DMS 273 treated with DMSO at 0.1 percent for 48 hours (cell line): ENCODE measurements at places on chromosomes 1 and 21.

DNA sequence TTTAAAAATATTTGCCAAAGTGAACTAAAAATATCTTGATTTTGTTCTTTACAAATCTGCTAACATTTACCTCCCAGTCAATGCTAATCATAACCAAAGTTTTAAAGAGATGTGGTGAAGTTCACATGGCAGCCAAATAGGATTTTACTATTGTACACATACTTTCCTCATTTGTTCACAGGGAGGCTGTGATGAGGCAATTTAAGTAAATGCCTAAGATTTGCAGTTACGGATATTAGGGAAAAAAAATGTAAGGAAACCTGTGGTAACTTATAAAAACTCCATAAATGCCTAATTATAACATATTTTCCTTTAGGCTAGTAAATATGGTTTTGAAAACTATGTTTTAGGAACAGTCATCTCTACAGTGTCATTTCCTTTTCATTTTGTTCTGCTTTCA, 32.4 kb downstream of the RGS5 start:
- no peak for DNase-seq

DNA sequence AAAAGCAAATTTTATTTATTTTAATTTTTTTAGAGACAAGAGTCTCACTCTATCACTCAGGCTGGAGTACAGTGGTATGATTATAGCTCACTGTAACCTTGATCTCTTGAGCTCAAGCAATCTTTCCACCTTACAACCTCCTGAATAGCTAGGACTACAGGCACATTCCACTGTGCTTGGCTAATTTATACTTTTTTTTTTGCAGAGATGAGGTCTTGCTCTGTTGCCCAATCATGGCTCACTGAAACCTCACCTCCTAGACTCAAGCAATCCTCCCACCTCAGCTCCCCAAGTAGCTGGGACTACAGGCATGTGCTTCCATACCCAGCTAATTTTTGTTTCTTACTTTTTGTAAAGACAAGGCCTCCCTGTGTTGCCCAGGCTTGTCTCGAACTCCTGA, 49.5 kb downstream of the DR1 start:
- no peak for DNase-seq

DNA sequence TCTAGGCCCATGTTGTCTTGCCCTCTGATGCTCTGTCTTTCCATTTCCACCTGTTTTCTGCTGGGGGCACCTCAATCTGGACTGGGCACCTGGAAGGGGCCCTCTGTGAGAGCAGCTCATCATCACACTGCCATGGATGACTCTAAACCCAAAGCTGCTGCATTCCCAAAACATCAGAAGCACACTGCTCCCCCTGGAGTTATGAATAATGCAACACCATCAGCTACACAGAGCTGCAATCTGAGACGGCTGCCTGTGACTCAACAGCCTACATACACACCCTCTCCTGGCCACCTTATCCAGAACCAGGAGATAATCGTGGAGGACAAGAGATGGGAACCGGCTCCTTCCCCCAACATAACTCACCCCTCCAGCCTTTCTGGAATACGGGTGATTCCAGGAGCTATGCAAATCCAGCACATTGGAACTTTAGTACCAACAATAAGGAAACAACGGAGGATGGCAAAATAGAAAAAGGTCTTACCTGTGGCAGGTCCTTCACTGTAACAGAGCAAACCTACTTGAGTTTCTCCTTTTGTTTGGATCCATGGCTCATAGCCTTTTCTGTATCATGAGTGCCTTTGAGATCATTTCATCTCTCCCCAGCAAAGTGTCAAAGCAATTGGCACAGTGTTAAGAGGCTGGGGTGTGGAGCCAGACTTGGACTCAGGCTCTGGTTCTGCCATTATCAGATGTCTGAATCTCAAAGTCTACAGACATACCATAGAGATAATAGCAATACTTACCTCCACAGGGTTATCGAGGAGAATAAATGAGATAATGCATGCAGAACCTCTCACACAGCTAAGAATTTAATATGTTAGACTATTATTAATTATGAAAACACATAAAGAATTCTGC, 29.3 kb downstream of the AK2 start:
- peak; percentile 10 for DNase-seq

DNA sequence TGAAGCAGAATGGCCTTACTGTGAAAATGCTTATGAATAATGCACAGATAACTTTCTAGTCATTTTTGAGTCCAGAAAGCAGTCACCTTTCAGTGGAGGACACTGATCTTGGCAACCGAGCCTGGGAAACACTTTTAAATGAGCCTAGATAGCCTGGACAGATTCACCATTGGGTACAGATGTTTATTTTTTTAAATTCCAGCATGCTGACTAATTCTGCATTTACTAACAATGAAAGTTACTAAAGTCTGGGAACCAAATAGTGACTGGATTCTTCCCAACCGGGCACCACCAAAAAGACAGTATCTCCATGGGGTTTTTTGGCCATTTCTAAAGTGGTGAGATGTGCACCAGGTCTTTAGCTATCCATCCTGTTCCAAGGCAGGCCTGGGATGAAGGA, 3.3 kb upstream of the FMOD start:
- no peak for DNase-seq

GRCh38 chr1:39566441-39567137, 10.0 kb downstream of the PABPC4 start:
- DNase-seq, result no peak

GRCh38 chr1:85180869-85181268, 19.9 kb downstream of the SYDE2 start:
- DNase-seq, result no peak

- no peak for DNase-seq
These were observed 6.7 kb upstream of the CASZ1 start for GRCh38 chr1:10802944-10803715.

GRCh38 chr21:36425286-36425685, 40.1 kb downstream of the CHAF1B start:
- no peak for DNase-seq

DNA sequence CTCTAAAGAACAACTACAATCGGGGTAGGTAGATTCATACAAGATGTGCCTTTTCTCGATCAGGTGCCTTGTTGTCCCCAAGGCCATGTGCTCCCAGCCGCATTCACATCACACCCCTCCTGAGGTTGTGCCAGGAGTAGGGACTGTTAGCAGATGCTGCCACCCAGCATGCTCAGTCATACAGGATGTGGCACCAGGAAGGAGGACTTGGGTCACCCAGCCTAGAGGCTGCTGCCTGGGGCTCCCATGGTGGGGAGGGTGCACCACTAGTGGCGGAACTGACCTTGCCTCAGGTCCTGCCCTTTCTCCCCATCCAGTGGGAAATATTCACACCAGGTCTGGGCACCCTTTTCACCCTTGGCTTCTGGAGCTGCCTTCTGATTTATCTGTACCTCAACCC, 8.3 kb downstream of the TEX35 start:
- DNase-seq, result no peak

DNA sequence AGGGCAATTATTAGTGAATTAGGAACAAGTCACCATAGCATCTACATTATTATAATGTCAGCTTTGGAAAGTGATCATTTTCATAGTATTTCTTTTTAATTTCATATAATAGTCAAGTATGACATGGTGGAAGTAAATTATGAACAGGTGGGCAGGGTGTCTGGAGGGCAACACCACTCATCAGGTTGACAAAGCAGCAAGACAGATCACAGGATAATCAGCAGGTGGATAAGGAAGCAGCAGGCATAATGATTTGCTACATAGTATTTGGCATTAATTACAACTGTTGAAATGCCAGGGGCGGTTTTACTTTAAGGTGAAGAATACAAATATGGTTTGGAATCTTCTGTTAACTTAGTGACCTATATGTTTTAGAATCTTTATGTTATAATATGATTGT, 1342.2 kb downstream of the PLA2G4A start:
- DNase-seq, result no peak

DNA sequence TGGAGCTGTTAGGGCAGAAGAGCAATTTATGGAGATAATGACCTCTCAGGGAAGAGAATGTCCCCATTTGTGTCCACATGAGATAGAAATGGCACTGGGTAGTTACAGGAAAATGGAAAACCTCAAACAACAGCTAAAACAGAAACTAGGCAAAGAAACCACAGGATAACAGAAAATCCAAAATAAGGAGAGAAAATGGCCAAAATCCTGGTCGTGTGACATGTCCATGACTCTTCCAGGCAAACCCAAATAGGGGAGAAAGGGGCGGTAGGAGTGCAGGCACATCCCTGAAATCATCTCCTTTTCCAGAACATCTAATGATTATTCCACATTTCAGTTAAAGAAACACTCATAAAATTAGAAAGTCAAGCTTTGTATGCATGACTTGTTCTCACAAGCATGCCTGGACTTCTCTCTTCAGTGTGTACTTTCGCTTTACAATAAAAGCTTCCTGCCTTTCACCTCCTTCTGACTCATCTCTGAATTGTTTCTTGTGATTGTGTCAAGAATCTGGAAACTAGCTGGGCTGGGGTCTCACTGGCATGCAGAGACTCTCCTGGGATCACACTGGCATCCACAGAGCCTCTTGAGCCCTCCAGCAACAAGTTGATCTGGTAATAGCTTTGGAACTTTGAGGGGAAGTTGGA, 171.4 kb upstream of the ZP4 start:
- DNase-seq, result no peak
